ENCODE measurements at places on chromosomes 3 and 15. TPM values are rescaled to one million over a fixed set of nuclear protein-coding genes. Genes with fewer than 3 reads are reported as not detected.

WDR48 gene
- 22.3 TPM for total RNA-seq

GRM7 gene
- not detected for total RNA-seq

WDR49 gene
- total RNA-seq = not detected

ZNF860 gene
- total RNA-seq = not detected

DNA sequence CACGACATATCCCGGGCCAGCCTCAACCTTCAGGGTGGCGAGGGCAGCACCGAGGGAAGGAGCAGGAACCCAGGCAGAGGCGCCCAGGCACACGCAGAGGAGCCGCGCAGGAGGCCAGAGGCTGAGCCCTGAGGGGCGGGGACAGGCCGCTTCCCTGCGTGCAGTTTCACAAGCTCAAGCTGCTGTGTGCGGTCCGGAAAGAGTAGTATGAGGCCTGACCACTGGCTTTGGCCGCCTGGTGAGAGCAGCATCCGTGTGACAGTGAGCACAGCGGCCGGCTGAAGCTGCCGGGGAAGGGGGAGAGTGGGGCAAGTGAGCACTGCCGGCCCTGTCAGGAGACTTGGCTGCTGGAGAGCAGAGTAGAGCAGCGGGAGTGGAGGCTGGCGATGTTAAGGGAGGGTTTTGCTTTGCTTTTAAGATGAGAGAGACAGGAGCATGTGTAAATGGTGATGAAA is 8.7 kb downstream of the ZDHHC19 start:
- peak; percentile 27 for DNase-seq

DNA sequence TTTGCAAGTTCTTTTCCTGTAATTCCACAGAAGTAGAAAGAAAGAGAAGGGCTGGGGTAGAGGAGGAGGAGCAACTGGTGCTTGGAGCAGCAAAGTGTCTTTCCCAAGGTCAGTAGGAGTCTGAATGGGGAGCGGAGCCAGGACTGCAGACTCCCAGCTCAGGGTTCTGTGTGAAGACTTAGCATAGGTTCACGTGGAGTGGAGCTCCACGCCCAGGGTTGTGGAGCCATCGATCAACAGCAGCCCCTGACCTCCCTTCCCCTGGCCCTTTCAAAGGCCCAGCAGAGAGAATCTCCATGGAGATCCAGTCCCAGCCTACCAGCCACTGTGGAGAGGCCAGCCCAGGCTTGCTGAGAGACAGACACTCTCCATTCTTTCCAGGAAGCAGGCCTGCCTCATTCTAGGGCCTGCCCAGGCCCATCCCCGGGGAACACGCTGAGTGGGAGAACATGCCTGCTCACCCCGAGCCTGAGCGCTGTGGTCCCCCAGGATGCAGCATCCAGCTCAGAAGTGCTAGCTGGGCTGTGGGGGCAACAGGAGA is 62.1 kb downstream of the CORO2B start:
- no peak for DNase-seq

GRCh38 chr3:25454005-25454927 is 26.2 kb downstream of the RARB start:
- no peak for DNase-seq

- peak; percentile 44 for DNase-seq
Observed at GRCh38 chr15:83837945-83838571, 184.1 kb downstream of the ADAMTSL3 start.

DNA sequence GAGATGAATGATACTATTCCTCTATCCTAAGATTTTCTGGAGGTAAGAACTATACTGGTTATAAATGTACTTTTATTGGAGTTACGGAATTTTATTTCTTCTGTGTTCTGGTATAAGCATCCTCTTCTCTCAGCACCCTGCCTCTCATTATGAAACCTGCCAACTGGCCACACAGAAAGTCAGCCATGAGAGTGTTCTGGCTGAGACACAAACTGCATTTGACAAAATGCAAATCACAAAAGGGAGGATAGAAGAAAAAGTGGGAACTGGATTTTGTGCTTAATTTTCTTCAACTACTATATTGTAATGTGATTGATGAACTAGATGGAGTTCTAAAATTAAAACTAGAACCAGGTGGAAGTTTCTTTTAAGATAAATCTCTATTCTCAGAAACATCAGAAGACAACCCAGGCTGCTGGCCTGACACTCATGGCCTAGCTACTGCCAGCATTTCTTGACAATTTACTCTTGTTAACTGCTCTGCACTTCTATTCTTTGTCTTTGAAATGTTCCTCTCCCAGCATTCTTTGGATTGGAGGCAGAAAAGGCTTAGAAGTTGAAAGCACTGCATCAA is 143.1 kb downstream of the WDR76 start:
- DNase-seq = no peak

- peak; percentile 66 for DNase-seq
Observed at GRCh38 chr3:58052373-58053273, 44.4 kb downstream of the FLNB start.

- DNase-seq = no peak
Observed at GRCh38 chr3:123186695-123187094, 15.0 kb upstream of the SEC22A start.

DNA sequence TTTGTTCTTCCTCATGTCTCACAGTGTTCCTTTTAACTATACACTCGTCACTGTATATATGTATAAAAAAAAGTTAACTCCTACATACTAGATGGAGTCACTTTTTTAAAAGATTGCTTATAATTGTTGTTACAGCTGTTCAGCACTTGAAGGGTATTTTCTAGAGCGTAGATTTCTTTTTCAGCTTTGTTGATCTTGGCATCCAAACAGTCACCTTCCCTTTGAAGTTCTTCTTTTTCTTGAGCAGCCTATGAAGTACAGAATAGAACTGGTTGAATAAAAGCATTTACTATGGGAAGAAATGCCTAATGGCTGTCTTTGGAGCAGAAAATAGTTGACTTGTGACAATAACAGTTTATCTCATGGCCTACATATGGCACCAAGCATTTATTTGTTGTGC is 17.8 kb downstream of the TTC14 start:
- peak; percentile 54 for DNase-seq

GRCh38 chr3:175426805-175427204 is 567.7 kb downstream of the NAALADL2 start:
- no peak for DNase-seq

DNA sequence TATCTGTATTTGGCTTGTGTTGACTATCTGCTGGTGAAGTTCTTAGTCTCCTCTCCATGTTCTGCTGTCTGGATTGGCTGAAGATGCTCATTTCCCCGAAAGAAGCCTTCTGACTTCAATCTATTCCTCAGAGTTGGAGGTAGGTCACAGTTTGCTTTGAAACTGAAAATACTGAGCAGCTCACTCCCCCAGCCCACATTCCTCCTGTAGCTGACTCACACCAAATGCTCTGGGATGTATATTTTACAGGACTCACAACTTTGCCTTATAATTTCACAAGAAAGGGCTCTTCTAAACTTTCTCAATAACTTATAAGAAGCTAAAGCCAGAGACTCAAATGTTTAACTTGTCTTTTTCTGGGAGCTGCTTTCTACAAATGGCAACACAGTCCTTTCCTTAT is 36.3 kb upstream of the SNX4 start:
- DNase-seq = no peak

- no peak for DNase-seq
Observed at GRCh38 chr15:23514484-23514883, 51.0 kb upstream of the MKRN3 start.

DNA sequence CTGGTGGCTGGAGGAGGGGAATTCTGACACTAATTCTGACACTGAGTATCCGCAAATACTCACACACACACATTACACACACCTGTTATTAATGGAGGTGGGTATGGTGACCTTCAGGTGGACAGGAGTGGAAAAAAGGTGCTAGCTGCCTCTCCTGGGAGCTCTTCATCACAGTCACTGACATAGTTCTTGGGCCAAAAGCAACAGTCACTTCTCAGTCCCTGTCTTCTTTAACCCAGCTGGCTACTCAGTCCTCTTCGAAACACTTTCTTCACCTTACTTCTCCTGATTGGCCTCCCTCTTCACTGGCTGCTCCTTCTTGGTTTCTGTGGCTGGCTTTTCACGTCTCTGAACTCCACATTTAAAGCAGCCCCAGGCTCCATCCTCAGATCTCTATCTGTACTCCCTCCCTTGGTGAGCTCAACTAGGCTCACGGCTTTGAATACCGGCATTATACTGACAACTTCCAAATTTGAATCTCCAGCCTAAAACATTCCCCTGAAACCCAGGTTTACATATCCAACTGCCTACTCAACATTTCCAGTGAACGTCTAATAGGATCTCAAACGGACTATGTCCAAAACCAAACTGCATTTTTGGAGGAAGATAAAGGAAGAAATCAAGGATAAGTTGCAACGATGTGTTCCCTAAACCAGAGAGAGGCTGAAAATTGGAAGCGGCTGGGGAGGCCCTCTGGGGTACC is 53.2 kb upstream of the HEG1 start:
- DNase-seq = no peak

- DNase-seq = no peak
Observed at GRCh38 chr15:65812916-65813315, 20.8 kb upstream of the DENND4A start.

Measured in SJCRH30 (cell line).